ENCODE measurements at places on chromosomes 6 and 20.
A peak's percentile ranks its signal among the peaks of the same experiment; 100 is the strongest.

DNA sequence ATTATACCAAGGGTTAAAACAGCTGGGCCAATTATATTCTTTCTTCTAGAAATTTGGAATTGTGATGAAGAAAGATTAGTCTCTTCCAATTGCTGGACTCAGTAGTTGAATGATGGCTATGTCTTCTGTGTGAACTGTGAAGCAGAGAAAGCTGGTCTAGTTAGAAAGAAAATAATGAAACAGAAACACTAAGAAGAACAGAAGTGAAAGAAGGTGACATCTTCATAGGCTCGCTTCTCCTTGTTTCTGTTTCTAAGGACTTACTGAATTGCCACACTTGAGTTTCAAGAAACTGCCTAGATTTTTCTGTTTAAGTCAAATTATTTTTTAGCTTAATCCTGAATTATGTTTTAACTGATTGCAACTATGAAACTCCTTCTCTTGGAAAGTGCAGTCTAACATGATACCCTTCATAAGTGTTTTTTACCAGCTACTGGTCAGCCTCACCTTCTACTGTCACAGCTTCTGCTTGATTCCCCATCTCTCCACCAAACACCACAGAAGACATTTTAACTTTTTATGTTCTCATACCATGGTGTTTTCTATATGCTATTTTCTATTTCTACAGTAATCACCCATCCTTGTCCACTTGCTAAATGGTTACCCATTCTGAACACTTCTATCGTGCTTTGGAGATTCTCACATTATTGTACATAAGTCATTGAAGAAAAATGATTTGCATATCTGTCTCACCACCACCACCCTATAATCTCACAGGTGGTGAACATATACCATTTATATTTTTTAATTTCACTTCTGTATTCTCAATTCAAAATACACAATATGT is 268.8 kb downstream of the GRIK2 start:
- DNase-seq, result no peak

- no peak for DNase-seq
Observed at GRCh38 chr6:152298848-152299735, 338.1 kb downstream of the SYNE1 start.

GRCh38 chr6:44649365-44650025 is 262.0 kb downstream of the CDC5L start:
- no peak for DNase-seq

GRCh38 chr20:47557218-47557617 is 55.5 kb downstream of the NCOA3 start:
- DNase-seq, result no peak

DNA sequence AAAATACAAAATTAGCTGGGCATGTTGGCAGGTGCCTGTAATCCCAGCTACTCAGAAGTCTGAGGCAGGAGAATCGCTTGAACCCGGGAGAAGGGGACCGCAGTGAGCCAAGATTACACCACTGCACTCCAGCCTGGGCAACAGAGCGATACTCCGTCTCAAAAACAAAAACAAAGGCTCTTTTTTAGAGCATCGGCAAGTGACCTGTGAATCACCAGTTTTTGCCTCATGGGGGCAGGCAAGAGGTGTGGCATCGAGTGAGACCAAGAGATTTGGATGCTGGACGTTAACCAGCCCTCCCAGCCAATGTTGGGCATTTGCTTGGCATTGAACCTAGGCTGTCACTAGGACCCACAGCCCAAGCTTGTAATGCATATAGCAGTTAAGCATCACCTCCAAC is 14.6 kb upstream of the CDK5RAP1 start:
- peak; percentile 64 for DNase-seq

DNA sequence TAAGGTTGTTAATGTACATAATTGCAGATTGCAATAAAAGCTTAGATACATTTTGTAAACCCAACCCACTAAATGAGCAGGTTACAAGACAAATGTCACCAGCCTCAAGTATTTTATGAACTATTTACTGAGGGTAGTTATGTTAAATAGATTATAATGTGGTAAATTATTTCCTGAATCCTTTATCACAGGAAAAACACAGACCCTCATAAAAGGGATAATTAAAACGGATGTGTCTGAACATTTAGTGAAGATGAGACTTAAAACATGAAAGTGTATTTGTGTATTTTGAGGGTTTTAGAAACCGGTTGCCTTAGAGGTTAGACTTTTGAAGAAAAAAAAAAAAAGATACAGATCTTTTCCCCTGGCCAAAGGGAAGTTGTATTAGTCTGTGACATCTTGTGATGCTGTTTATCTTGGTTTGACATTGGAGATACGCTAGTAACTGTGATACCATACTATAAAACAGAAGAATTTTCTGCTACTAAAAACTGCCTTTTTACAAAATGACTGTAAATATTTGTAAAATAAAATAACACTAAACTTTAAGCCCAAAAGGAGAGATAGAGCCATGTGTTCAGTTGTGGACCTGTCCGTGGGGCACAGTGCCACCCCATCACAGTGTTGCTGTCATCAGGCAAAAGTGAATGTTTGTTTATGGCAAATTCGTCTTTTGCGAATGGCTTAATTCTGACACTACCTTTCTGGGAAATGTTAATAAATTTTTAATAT is 9.7 kb downstream of the DYNLT1 start:
- DNase-seq, result no peak

All from HuH-7 (cell line).